A549 treated with CpdA at 1 μM for 4 hours (cell line): ENCODE measurements at places on chromosomes 1 and 21. TPM values are rescaled to one million over a fixed set of nuclear protein-coding genes. Genes with fewer than 3 reads are reported as not detected.

Gene OR6K3
- total RNA-seq, result not detected in 5 replicates

Gene PSMA5
- total RNA-seq, result 109 to 121 TPM (median 116 TPM) in 5 replicates

Gene SF3B4
- total RNA-seq, result 125 to 137 TPM (median 133 TPM) in 5 replicates

Gene RAB42
- total RNA-seq, result 1.1 to 2.8 TPM (median 2.3 TPM) in 5 replicates

Gene SLFNL1
- total RNA-seq, result 0.03 TPM in 1 of 5 replicates, not detected in the others

Gene C1orf53
- 4.6 to 8.1 TPM (median 7.0 TPM) in 5 replicates for total RNA-seq

Gene RHD
- total RNA-seq, result not detected in 5 replicates

Gene TM2D1
- total RNA-seq, result 21.6 to 33.9 TPM (median 24.4 TPM) in 5 replicates

Gene ZBTB37
- total RNA-seq, result 0.94 to 1.4 TPM (median 1.3 TPM) in 5 replicates

Gene CLCN6
- total RNA-seq, result 5.2 to 6.6 TPM (median 5.8 TPM) in 5 replicates

Gene TEX38
- not detected in 5 replicates for total RNA-seq

Gene ADAMTS4
- 0.01 TPM in 1 of 5 replicates, not detected in the others for total RNA-seq

Gene PALMD
- total RNA-seq, result 0.38 to 0.71 TPM (median 0.49 TPM) in 5 replicates

Gene LEPR
- total RNA-seq, result 1.9 to 2.9 TPM (median 2.9 TPM) in 5 replicates

Gene C1orf185
- total RNA-seq, result not detected in 5 replicates

Gene MEX3A
- total RNA-seq, result 2.1 to 3.1 TPM (median 2.3 TPM) in 5 replicates

Gene FBLIM1
- 20.9 to 28.0 TPM (median 23.6 TPM) in 5 replicates for total RNA-seq

Gene ASTN1
- not detected in 5 replicates for total RNA-seq

Gene RGS4
- 0.07 to 0.19 TPM (median 0.13 TPM) in 4 of 5 replicates, not detected in the other for total RNA-seq

Gene MYOM3
- 5.5 to 7.5 TPM (median 6.2 TPM) in 5 replicates for total RNA-seq

Gene PTPN22
- not detected in 5 replicates for total RNA-seq

Gene FCGR3A
- not detected in 5 replicates for total RNA-seq

Gene VASH2
- 2.8 to 6.1 TPM (median 3.9 TPM) in 5 replicates for total RNA-seq

Gene NR0B2
- 0.14 TPM in 1 of 5 replicates, not detected in the others for total RNA-seq

Gene S100A8
- not detected in 5 replicates for total RNA-seq

Gene MROH9
- not detected in 5 replicates for total RNA-seq

Gene FAM151A
- not detected in 5 replicates for total RNA-seq

Gene SDHB
- 99.4 to 112 TPM (median 110 TPM) in 5 replicates for total RNA-seq

Gene ERMAP
- 3.4 to 5.0 TPM (median 3.7 TPM) in 5 replicates for total RNA-seq

Gene CACNA1E
- 0.01 TPM in 1 of 5 replicates, not detected in the others for total RNA-seq

Gene LCE1C
- not detected in 5 replicates for total RNA-seq

Gene CYP4A22
- total RNA-seq, result not detected in 5 replicates

Gene XCL1
- not detected in 5 replicates for total RNA-seq

Gene VAV3
- 1.1 to 2.2 TPM (median 1.9 TPM) in 5 replicates for total RNA-seq

Gene S100A3
- total RNA-seq, result 88.7 to 106 TPM (median 92.8 TPM) in 5 replicates

Gene FLG2
- total RNA-seq, result not detected in 5 replicates

Gene PKLR
- total RNA-seq, result not detected in 5 replicates

Gene ANKRD65
- 0.08 to 0.10 TPM (median 0.09 TPM) in 3 of 5 replicates, not detected in the others for total RNA-seq

Gene S1PR1
- 0.06 to 0.08 TPM (median 0.06 TPM) in 3 of 5 replicates, not detected in the others for total RNA-seq

Gene RPTN
- not detected in 5 replicates for total RNA-seq

Gene NVL
- 18.4 to 25.0 TPM (median 19.8 TPM) in 5 replicates for total RNA-seq
